ENCODE measurements at places on chromosomes 6 and 20.
A peak's percentile ranks its signal among the peaks of the same experiment; 100 is the strongest.

DNA sequence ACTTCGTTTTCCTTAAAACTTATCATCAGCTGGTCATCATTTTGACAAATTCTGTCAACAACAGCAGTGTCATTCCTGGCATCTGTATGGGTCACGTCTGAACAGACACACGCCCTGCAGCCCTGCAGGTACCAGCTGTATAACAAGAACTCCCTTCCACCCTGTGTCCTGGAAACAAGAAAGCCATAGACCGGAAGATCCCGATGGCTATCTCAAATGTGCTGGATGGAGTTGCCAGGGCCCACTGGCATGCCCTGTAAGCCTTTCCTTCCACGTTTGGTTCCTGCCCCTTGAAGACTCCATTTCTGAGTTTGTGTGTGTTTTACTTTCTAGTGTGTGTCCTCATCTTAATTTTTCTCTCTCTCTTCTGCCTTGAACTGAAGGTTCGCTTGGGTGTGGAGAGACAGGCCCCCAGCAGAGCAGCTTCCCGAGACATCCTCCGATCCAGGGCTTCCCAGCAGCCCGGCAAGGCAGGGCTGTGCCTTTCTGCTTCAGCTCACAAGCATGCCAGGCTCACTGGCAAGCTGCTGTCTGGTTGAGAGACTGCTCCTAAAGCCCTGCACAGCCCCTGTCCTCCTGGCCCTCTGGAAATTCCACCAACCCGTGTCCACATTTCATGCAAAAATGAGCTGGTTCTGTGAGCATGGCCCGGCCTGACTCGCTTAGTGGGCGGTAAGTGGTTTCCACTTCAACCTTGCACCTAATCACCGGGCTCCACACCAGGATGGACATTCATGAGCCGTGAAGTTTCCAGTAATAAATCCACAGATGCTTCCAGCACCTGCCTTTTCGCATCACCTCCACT, 8.7 kb downstream of the GFRA4 start:
- DNase-seq, result peak; percentile 50

DNA sequence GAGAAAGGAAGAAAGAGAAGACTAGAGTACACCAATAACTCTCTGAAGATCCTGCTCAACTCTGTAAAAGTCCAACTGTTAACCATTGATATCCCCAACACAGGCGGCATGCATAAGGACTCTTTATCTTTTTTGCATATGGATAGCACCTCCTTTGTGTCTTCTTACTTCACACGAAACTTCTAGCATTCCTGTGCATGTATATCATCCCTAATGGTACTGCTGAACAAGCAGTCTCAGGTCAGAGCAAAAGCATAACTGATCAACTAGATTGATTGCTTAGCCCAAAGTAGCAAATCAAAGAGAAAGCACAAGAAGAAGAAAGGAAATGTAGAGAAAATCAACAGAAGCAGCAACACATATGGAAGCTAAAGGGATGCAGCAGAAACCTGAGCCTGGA, 234.4 kb downstream of the SYNE1 start:
- no peak for DNase-seq

- no peak for DNase-seq
Observed at GRCh38 chr20:3734111-3734843, 1.8 kb downstream of the HSPA12B start.

- no peak for DNase-seq
Observed at GRCh38 chr6:133814797-133815196, 74.1 kb upstream of the TCF21 start.

- no peak for DNase-seq
Observed at GRCh38 chr6:82914511-82914910, 151.1 kb downstream of the UBE3D start.

GRCh38 chr6:92147246-92147645, 1272.1 kb downstream of the EPHA7 start:
- no peak for DNase-seq

- DNase-seq, result no peak
Observed at GRCh38 chr20:1101533-1101932, 16.9 kb upstream of the PSMF1 start.

DNA sequence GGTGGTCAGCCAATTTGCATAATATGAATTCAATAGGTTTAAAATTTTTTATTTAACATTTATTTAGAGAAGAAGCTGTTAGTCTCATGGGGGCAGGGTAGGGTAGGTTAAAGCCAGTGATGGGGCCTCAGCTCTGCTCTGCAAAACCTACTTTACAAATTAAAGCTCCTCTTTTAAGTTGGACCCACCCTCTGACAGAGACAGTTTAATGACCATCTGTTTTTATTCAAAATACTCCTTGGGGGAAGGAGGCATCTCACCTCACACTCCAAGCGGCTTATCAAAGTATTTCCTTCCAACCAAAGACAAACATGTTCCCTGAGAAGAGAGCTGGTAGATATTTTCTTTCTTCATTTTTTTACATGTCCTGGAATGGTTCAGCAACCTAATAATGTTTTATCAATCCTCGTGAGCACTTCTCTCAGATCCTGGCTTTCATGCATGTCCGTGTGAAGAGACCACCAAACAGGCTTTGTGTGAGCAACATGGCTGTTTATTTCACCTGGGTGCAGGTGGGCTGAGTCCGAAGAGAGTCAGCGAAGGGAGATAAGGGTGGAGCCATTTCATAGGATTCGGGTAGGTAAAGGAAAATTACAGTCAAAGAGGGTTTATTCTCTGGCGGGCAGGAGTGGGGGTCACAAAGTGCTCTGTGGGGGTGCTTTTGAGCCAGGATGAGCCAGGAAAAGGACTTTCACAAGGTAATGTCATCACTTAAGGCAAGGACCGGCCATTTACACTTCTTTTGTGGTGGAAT, 184.7 kb downstream of the GJA1 start:
- DNase-seq, result no peak

DNA sequence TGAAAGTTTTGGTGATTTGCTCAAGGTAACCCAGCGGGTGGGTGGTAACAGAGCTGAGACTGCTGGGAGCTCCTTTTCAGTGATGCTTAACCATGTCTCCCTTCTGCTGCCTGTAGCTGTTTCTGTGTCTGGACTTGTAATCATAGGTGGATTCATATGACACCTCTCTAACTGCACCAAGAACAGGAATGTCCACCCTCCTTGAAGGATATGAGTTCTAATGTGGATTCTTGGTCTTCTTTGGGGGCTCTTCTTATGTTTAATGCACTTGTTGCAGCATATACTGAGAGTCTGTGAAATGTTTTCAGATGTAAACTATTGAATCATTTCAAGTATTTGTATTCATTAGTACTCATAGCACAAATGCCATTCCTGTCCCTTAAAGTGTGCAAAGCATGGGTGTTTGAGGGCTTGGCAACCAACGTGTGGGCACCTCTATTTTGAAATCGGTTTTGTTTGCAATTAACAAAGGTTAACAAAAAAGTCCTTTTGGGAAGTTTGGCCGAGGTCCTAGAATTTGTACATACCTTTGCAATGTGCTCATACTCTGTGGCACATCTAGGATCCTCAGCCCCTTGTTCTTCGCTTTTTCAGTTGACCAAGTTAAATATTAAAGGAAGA, 138.0 kb downstream of the SOX4 start:
- no peak for DNase-seq

All from SK-N-SH (cell line).